Bronchial epithelial cell (primary cell): ENCODE measurements at places on chromosomes 2 and 18. TPM values are rescaled to one million over a fixed set of nuclear protein-coding genes. Genes with fewer than 3 reads are reported as not detected.

GRCh38 chr18:79413426-79413825, 17.7 kb downstream of the NFATC1 start:
- no peak for DNase-seq

- no peak for DNase-seq
These were observed 406.9 kb downstream of the DCDC2C start for GRCh38 chr2:4110273-4110672.

GRCh38 chr18:6257950-6258349, 156.8 kb downstream of the L3MBTL4 start:
- DNase-seq = no peak

Gene ZBTB7C
- total RNA-seq = under 0.01 and 1.2 TPM in 2 replicates

Gene TXNL4A
- total RNA-seq = 44.0 and 53.5 TPM in 2 replicates
